ENCODE measurements at places on chromosomes 5 and 9. TPM values are rescaled to one million over a fixed set of nuclear protein-coding genes. Genes with fewer than 3 reads are reported as not detected.

The TSSK1B gene
- not detected for total RNA-seq

- DNase-seq = peak; percentile 83
These were observed 82.5 kb downstream of the PRRT1B start for GRCh38 chr9:131627648-131628458.

The SPATA9 gene
- 1.5 TPM for total RNA-seq

GRCh38 chr9:71620331-71620730, 148.0 kb downstream of the CEMIP2 start:
- DNase-seq = no peak

DNA sequence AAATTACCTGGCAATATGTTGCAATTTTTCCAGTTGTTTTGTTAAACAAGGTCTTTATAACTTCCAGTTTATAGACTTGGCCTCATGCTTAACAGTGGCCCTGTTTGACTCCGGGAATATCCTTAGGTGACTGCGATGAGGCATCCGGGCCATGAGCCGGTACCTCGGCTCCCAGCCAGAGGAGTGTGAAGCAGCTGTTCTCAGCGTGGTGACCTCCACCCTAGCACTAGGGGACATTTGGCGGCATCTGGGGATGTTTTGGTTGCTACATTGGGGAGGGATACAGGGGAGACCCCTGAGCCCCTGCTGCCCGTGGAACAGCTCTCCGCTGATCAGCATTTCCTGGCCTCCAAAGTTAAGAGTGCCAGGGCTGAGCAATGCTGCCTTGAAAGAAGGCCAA, 533.4 kb downstream of the IRX1 start:
- DNase-seq = peak; percentile 21

The FKTN gene
- total RNA-seq = 24.4 TPM

- no peak for DNase-seq
These were observed 24.0 kb upstream of the FRMPD1 start for GRCh38 chr9:37626708-37627292.

- DNase-seq = no peak
These were observed 25.1 kb downstream of the NDST1 start for GRCh38 chr5:150532996-150533395.

The SLC22A4 gene
- total RNA-seq = 3.0 TPM

DNA sequence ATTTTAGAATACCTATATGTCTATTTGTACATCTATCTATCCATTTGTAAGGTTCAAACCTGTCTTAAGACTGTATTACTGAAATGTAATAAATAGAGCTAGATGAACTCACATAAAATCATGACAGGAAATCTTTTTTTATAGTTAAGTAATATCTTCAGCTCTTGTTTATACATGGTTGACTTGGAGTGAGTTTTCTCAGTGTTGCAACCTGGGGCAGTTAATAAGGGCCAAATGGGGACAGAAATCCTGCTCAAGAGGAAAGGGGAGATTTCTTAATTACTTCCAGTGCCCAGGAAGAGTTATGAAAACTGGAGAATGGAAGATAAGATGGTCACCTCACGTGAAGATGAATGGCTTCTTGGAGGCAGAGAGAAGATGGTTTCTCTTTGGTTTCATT, 265.1 kb upstream of the FBXL7 start:
- no peak for DNase-seq

DNA sequence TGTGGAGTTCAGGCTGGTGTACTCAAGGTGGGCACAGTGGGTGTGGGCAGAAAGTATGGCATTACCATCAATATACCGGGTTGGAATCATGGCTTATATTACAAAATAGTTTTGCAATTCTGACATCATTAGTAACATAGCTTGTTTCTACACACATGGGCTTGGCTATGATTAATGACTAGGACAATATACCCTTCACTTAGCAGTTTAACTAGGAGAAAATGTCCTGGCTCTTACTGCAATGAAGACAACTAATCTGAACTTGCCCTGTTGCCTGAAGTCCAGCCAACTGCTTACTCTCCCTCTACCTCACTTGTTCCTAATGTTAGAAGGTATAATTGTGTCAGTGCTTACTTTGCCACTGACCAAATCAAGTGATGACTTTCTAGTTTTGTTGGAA, 612.5 kb downstream of the EFNA5 start:
- no peak for DNase-seq

DNA sequence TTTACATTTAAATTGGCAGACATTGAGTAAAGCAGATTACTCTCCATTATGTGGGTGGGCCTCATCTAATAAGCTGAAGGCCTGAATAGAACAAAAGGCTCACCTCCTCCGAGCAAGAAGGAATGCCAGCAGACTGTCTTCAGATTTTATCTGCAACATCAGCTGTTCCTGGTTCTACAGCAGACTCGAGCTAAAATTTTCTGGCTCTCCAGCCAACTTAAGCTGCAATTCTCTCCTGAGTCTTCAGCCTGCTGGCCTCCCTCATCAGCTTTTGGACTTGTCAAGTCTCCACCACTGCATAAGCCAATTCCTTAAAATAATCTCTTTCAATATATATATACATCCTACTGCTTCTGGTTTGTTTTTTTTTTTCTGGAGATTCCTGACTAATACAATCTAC, 12.5 kb downstream of the TRPM3 start:
- DNase-seq = no peak

The NUTM2G gene
- total RNA-seq = under 0.01 TPM

- DNase-seq = no peak
These were observed 4.1 kb upstream of the TCF7 start for GRCh38 chr5:134110382-134110781.

GRCh38 chr5:13910201-13910600, 34.3 kb downstream of the DNAH5 start:
- no peak for DNase-seq

The WNT8A gene
- total RNA-seq = not detected

The UTP15 gene
- 60.3 TPM for total RNA-seq

DNA sequence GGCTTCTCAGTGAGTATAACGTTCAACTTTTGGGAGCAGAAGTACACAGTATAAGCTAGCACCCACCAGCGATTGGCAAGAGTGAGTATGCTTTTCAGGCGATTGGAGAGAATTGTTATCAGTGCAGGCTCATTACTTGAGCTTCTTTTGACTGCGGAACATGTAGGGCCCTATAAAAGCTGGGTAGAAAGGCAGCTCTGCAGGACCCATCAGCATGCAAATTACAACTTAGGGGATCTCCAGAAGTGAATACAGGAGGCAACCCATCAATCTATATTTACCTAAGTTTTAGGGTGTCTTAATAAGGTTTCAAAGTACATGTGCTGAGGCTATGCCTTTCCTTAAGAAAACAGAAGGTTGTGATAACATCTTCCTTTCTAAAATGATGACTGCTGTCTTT, 225.0 kb downstream of the MLLT3 start:
- no peak for DNase-seq

The DOK3 gene
- 3.7 TPM for total RNA-seq

GRCh38 chr5:142576303-142576702, 109.6 kb downstream of the FGF1 start:
- DNase-seq = no peak

DNA sequence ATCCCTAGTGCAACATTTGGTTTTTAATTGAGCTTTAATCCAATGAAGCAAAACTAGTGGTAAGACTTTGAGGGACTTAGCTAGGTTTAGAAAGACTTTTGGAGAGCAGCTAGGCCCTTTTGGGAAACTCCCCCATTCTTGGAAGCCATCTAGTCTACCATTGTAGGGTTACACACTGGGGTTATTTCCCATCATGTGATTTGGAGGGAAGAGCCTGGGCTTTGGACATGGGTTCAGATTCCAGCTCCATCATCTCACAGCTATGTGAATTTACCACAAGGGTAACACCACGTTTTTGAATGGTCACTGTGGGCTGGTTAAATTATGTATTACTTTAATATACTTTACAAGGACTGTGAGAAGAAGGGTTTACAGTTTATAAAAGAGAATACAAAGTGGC, 18.3 kb upstream of the TNFSF15 start:
- peak; percentile 51 for DNase-seq

- DNase-seq = no peak
These were observed 67.9 kb upstream of the PRR16 start for GRCh38 chr5:120396186-120396585.

DNA sequence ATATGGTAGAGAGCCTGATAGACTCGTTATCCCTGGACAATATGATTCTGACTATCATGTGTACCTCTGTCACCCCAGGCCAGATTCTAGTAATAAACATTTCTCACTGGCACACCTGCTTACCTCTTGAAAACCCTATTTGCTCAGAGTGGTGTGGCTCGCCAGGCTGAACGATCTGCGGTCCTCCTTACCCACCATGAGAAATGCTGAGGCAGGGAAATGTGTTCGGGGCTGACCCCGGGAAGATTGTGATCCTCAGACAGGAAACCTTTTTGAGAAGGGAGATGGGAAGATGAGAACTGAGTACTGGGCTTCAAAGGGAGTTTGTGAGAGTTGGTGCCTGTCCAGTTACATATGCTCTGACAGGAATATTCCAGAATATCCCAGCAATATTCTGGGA, 10.7 kb upstream of the PRXL2C start:
- DNase-seq = no peak

The FGD3 gene
- 0.06 TPM for total RNA-seq

DNA sequence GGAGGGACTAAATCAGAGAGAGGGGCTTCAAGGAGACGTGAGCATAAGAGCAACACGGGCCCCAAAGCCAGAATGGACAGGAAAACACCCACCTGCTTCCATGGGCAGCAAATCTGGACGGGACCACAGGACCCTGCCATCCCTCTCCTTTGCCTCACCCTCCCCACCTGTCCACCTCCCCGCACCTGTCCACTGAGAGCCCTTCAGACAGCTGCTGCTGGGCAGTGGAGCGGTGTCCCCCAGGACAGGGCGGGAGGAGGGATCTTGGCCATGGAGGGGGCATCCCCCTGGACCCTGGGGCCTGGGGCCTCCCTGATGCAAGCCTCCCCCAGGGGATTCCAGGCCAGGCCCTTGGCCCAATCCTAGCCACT, 2.6 kb downstream of the CCDC183 start:
- no peak for DNase-seq

DNA sequence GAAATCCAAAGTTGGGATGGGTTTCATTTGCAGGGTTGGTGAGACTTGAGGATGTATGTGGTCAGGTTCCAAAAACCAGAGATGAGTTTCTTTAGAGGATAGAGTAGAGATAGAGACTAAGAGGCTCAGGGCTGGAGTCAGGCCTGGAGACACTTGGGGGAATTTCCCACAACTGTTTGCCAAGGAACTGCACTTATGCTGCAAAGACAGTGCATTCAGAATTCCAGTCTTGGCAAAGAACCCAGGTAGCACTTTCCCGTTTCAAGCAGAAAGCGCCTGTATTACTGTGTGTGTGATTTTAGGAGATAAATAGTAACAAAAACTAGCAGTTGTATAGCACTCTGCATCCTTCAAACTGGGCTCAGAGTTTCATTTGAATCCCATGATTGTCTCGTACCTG, 55.4 kb downstream of the SNCAIP start:
- DNase-seq = no peak

The HAND1 gene
- total RNA-seq = not detected

DNA sequence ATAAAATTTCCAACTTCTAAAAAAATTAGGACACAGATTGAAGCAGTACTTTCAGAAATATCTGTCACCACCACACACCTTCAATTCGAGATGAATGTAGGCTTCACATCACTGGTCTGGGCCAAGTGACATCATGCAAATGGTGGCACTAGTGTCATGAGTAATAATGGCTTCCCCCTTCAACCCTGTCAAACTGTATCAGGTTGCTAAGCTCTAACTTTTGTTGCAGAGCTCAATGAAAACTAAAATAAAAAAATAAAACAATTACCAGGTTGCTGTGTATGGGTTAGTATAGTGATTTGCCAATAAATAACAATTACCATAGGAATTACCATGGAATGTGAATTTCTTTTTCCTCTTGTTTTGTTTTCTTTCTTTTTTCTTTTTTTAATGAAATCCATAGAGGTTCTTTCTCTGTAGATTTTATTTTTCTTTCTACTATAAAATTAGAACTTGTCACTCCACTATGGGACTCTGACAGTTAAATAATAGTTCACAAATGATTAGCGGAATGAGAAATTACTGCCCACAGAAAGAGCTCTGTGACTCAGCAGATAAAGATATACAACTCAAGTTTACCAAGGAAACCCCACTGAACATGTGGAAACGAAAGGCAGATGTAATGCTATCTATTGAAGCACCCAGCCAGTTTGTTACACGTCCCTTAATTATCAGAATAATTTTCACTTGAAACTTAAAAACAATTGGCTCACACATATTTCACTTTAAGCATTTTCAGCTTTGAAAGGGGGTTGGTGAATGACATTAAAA, 783.8 kb upstream of the WWC1 start:
- DNase-seq = peak; percentile 28

GRCh38 chr9:99118782-99119466, 14.0 kb downstream of the TGFBR1 start:
- no peak for DNase-seq

- no peak for DNase-seq
These were observed 88.1 kb upstream of the TLE1 start for GRCh38 chr9:81777482-81777881.

GRCh38 chr9:91185193-91185886, 176.4 kb downstream of the AUH start:
- no peak for DNase-seq

- DNase-seq = no peak
These were observed 462.6 kb downstream of the ENC1 start for GRCh38 chr5:74177961-74178360.

The RNF183 gene
- total RNA-seq = not detected

The CDC25C gene
- total RNA-seq = 60.2 TPM

The GRXCR2 gene
- not detected for total RNA-seq

DNA sequence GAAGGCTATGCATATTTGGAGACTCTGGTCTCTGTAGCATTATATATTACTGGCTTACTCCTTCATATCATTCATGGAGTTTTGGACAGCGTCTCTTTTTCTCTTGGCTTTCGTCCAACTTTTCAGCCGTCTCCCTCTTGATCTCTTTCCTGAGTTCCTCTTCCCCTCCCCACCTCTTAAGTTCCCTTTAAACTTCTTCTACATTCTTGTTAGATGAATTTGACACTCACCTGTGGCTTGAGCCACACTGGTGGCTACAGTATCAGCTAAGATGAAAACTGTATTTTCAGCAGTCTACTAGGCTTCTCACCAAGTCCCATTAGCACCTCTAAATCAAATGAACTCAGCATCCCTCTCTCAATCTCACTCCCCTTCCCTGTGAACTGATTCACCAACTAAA, 128.1 kb downstream of the STARD4 start:
- no peak for DNase-seq

- no peak for DNase-seq
These were observed 41.2 kb upstream of the ADRB2 start for GRCh38 chr5:148785223-148785622.
